ENCODE measurements at places on chromosomes 5 and 9. TPM values are rescaled to one million over a fixed set of nuclear protein-coding genes. Genes with fewer than 3 reads are reported as not detected.
A peak's percentile ranks its signal among the peaks of the same experiment; 100 is the strongest.

GPR150 gene
- total RNA-seq = 0.49 TPM

ZNF367 gene
- 2.6 TPM for total RNA-seq

TMEFF1 gene
- 0.38 TPM for total RNA-seq

SVEP1 gene
- 12.0 TPM for total RNA-seq

SGCD gene
- total RNA-seq = 1.2 TPM

DNA sequence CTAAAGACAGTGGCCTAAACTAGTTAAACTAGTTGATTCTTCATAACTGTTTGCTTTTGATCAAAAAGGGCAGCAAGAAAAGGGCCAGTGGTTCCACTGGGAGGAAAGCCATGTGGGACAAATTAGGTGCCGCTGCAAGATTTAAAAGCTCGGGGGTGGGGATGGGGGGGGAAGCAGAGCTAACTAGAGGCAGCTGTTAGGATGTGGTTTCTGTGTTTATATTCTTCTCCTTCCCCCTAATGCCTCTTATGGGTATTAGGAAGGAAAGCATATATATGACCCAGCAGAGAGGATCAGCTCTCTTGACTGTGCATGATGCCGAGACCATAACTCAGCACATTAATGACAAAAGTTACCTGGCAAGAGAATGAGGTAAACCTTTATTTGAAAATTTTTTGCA is 65.7 kb downstream of the EFNA5 start:
- no peak for DNase-seq

DNA sequence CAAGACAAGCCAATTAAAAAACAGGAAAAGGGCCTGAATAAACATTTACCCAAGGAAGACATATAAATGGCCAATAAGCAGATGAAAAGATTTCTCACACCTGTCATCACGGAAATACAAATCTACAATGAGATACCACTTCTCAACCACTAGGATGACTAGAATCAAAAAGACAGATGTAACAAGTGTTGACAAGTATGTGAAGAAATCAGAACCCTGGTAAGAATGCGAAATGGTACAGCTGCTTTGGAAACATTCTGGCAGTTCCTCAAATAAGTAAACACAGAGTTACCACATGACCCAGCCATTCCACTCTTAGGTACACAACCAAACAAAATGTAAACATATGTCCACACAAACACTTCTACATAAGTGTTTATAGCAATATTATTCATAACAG is 32.5 kb downstream of the LEAP2 start:
- DNase-seq = no peak

DNA sequence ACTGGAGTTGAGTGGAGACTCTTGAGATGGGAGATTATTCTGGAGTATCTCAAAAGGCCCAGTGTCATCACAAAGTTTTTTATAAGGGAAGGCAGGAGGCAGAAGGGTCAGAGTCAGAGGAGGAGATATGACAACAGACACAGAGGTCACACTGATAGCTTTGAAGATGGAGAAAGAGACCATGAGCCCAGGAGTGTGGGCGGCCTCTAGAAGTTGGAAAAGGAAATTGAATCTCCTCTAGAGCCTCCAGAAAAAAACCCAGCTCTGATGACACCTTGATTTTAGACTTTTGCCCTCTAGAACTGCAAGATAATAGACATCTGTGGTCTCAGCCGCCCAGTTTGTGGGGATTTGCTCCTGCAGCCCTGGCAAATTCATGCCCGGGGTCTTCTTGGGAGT is 64.8 kb upstream of the SPTLC1 start:
- no peak for DNase-seq

DNA sequence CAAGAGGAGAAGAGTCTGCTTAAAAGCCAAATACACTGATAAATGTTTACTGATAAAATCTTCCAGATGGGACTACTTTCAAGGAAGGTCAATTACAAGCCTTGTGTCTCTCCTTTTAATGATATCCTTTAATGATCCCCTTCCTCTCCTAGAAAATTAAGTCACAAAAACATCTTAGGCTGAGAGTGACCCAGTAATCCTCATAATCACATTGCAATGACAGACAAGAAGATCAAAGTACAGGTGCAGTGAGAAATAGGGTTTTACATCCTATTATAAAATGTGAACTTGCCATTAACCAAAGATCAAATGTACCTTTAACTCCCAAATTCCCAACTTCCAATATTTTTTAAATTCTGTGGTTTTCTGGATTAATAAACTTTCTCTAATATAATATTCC is 514.8 kb downstream of the RAB3C start:
- DNase-seq = no peak

- no peak for DNase-seq
Measured at GRCh38 chr9:133703591-133704399, 34.4 kb downstream of the SARDH start.

DNA sequence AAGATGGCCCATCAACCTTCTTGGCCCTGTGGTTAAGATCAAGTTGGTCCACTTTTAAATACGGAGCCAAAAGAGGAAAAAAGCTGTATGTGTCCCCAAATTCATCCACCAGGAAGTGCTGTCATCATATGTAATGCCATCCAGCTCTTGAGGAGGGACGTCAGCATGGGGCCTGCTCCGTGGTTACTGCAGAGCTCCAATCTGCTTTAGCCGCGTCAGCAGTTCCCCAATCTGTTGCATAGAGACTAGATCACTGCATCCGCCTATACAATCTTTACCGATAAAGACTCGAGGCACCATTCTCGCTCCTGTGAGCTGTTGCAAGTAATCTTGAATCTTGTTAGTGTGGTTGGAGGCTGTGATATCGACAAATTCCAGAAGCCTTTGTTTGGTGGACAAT is 65.7 kb downstream of the GABRA6 start:
- no peak for DNase-seq

DNA sequence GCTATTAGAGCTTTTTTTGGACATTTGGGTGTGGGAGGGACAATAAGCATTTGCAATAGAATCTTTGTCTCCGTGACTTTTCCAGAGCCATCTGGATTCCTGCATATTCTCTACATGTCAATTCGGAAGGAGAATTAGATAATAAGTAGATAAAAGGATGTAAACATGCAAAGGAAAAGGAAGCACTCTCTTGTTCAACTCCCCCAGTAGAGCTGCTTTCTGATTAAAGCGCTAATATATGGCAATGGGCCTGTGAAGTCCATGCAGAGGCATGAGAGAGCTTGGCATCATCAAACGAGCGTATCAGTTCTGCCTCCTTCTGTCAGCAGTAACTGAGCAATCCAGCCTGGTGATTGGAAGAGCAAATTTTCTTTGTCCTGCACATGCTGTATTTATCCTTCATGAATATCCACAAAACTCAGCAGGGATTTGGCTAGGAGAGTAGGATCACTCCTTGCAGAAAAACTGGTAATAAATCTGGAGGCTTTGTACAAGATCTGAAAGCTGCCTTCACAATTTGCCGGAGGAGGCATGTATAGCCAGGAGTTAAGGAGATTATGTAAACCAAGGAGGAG is 1752.9 kb downstream of the MAT2B start:
- no peak for DNase-seq

GRCh38 chr5:93058309-93058708 is 522.7 kb downstream of the NR2F1-AS1 start:
- no peak for DNase-seq

GRCh38 chr5:13143630-13144029 is 800.9 kb downstream of the DNAH5 start:
- no peak for DNase-seq

DNA sequence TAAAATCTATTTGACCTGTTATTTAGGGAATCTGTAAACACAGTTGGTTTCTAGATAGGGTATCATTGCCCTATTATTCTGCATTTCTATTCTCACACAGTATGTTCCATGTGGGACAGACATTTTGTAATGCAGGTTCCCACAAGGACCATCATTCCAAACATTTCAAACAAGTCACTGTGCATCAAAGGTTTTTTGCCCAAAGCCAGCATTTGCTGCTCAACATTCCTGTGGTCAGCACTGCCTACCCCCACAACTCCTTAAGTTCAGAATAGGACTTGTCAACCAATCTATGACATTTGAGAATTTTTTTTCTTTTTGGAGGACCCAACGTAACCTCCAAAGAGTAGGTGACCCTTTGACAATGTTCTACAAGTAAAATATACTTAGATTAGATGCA is 95.7 kb downstream of the LPAR1 start:
- DNase-seq = no peak

DNA sequence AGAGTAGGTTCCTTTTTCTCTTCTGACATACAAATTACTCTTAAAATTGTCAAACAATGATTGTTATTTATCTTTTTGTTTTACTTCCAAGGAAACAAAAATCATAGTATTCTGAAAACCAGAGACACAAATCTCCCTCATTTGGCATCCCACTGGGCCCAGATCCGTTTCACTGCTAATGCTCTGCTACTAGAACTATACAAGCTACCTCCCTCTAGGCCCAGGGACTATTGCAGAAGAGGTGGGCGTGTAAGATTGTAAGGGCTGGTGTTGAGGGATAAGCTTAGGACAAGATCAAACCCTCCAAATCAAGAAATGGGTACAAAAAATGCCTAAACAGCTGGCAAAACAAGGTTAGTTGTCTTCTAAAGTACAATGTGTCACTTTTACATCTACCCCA is 928.9 kb upstream of the CDH10 start:
- no peak for DNase-seq

DNA sequence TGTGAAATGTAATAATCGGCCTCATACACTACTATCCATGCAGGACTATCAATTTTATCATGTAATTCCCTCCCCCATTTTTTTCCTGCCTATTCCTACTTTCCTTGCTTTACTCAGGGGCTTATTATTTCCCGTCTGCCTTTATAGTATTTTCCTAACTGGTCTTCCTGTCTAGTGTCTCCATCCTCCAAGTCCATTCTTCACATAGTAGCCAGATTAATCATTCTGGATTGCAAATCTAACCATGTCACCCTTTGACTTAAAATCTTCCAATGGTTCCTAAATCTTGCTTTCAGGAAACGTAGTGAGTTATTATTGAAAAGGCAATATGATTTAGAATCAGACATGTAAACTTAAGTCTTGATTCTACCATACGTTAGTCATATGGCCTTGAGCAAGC is 307.4 kb upstream of the HAPLN1 start:
- DNase-seq = no peak

DNA sequence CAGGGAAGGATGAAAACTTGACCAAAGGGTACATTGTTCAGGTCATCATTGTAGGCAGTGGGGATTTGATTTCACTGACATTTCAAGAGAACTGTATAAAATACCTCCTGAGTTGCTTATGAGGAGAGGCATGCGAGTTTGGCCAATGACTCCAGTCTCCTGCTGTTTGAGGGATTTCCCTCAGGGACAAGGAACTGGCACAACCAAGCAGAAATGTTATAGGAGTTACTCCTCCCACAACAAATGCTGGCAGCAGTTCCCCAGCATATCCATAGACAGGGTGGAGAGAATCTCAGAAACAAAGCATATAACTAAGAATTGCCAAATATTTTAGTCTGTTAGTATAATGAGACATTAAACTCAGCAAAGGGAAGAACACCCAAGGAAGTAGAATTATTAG is 47.2 kb upstream of the FBXL7 start:
- no peak for DNase-seq

DNA sequence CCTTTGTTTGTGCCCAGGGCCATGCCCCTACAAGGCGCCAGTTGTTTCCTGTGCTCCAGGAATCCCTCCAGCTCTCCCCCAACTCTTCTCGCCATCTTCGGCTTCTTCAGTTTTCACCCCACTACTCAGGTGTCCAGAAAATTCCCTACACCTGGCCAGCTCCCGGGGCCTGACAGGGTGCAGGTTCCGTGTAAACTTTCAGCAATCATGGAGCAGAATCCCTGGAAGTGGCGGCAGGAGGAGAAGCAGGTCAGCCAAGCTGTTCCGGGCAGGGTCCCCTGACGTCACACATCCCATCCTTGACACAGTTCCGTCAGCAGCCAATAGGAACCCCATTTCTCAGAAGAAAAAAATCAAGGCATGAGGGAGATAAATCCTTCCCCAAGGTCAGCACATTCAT is 12.2 kb upstream of the ADGRD2 start:
- peak; percentile 17 for DNase-seq

DNA sequence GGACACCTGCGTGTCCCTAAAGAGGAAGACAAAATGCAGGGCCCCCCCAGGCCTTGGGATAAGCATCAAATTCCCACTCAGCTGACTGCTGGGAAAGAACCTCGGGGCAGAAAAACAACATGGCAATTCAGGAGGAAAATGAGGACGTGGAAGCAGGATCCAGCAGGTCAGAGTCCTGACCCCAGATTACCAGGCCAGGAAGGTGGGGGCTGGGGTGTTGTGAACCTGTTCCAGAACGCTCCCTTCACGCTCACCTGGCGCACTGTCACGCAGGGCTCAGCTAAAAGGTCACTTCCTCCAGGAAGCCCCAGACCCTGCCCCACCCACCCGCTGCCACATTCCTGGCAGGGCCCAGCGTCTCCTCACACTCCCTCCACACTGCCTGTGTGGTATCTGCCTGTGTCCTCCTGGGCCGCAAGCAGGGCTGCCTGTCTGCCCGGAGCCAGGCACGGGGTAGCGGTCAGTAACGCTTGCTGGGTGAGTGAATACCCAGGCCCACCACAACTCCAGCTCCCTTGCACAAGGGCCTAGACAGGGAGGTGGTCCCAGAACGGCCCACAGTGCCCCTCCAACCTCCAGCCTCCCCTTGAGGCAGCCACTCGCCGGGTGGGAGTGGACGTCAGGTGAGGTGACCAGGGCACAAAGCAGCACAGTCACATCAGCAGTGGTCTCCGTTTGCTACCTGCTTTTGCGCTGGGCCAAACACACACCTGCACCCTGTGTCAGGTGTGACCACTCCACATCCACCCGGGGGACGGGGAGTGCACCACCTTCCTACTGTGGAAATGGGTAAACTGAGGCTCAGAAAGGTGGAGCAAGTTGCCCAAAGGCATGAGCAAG is 18.1 kb downstream of the VAV2 start:
- DNase-seq = peak; percentile 83

- DNase-seq = no peak
Measured at GRCh38 chr9:79120941-79121340, 450.8 kb upstream of the TLE4 start.

All from mucosa of descending colon (tissue), 3 donors.